Stimulated activated CD4-positive, alpha-beta T cell treated with anti-CD3 and anti-CD28 coated beads, Interleukin-1b, Interleukin-23, amount 100 ng/mL, for 24 hours (primary cell): ENCODE measurements at places on chromosomes 3 and 15.

DNA sequence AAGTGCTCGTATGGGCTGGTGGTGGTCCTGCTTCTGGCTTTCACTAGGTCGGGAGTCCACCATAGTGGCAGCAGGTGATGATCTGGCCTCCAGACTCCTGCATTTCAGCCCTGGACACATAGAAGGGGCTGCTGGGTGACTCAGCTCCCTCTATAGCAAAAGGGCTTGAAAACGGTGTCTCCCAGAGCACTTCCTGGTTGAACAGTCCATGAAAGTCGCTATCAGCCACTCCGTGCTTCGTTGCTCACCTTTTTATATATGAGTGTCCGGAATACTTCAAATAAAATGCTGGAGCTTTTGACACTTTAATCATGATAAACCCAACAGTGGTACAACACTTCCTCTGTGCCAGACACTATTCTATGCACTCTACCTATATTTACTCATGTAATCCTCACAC is 213.2 kb downstream of the PDZRN3 start:
- DNase-seq: no peak

GRCh38 chr15:59315914-59316451 is 56.7 kb downstream of the MYO1E start:
- no peak for DNase-seq

DNA sequence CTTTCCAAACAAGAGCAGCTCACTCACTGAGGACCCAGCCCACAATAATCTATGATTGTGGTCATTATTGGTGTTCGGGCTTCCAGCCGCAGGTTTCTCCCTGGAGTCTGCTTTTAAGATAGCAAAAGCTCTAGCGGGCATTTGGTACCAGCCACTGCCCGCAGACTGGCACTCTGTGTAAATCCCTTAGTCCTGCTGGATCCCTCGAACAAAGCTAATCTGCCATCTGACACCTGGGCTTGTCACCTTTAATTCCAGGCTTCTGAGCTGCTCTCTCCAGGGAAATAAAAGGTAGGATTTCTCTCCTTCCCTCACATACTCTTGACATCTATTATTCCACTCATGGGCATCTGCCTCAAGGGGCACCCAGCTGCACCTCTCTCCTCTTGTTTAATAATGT is 158.7 kb downstream of the PDCD6IP start:
- no peak for DNase-seq

DNA sequence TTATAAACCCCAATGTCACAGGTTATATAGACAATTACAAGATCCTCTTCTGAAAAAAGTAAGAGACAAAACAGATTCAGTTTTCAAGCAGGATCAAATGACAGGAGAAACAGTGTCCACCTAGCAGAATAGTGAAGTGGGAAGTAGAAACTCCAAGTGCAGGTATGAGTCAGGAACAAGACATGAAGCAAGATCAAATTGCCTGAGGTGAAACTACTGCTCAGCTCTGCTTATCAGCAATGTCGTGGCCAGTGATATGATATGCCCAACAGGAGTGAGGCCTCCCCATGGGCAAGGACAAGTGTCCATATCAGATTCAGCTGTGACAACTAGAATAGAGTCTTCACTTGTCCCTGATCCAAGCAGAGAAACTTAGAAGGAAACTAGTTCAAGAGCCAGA is 100.0 kb downstream of the ZMAT3 start:
- no peak for DNase-seq

GRCh38 chr15:74317820-74318375 is 49.5 kb downstream of the CYP11A1 start:
- no peak for DNase-seq

DNA sequence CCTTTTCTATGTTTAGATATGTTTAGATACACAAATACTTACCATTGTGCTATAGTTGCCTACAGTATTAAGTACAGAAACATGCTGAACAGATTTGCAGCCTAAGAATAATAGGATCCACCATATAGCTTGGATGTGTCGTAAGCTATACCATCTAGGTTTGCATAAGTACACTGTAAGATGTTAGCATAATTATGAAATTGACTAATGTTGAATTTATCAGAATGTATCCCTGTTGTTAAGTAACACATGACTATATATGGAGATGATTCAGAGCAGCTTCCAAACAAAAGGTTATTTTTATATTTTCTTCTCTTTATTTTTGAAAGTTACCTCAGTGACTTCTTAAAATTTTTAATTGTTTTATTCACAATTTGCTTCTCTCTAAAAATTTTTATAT is 2.4 kb downstream of the SLC28A2 start:
- DNase-seq: no peak

- no peak for DNase-seq
Measured at GRCh38 chr15:29037997-29038705, 152.4 kb downstream of the APBA2 start.

DNA sequence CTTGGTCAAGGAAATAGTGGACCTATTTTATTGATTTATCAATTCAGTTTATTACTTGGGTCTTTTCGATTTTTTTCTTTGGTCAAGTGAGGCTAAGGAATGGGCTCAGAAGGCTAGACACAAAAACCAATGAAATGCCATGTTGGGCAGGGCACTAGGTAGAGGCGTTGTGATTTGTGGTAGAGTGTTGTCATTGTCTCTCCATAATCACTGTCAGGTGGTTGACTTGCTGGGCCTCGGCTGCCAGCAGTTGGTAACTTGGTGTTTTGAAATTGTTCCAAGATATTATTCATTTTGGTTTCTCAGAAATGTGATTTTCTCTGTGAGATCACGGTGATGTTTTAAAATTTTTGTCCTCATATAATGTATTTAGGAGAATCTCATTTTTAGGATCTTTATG is 173.6 kb downstream of the KLHL25 start:
- DNase-seq: no peak

DNA sequence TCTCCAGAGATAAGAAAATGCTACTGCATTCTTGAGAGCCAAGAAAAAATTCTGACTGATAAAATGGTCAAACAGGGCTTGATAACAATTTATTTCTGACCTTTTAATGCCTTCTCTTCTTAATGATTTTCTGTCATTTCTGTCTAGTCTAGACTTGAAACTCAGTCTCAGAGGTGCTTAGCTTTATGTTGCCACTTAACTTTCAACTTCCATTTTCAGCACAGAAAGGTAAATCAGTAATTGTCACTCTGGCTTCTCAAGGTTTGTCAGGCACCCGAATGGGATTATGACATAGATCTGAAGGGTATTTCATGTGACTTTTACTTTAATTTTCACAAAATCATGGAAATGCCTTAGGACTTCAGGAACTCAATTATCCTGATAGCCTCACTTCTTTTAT is 155.4 kb upstream of the GBE1 start:
- no peak for DNase-seq

DNA sequence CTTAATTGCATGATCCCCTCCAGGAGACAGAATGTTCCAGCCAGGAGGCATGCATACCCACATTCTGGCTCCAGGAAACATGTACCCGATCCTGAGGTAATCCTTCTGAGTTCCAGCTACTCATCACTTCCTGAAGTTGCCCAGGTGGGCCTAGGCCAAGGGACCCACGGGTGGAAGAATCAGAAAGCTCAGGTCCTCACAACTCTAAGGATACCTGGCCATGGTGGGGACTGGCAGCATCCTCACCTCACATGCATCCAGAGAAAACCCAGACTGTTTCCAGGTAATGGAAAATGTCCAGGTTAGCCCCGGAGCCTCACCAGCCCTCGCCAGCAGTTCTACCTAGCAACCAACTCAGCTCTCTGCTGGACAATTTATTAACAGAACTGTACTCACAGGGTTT is 78.2 kb downstream of the DAPK2 start:
- DNase-seq: no peak

DNA sequence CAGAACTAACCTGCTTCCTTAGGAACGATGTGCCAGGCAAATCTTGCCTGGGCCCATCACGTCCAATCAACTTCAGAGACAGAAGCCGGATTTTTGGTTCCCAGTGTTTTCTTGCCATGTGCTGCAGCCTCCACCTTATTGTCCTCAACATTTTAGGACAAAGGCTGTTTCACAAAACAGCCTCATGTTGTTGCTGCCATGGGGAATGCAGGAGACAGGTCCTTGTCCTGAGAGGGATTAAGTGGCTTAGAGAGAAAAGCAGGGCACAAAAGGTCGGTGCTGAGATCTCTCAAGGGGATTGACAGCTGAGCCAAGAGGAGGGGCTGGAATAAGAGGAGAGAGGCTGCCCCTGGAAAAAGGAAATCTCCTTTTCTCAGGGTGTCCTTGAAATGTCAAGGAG is 11.3 kb upstream of the NMNAT3 start:
- no peak for DNase-seq

DNA sequence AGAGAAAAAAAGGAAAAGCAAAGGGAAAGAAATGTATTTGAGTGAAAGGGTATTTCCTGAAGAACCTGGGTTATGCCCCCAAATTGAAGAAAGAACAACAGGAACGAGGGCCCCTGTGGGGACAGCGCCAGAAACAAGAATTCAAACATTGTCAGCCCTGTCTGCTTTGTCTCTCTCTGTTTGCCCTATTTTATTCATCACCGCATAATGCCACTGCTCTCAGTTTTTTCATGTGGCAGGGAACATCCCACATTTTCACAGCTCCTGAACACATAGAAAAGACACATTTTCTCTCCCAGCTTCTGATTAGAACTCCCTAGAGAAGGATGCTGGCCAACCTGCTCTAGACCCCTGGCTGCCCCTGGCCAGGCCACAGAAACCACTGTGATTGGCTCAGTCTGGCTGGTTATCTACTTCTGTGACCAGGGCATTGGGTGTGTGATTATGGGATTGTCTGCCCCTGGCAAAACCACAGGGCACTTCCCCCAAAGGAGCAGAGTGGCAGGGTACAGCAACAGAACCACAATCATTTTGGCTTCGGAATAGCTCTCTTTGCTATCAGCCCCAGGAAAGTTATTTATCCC is 31.3 kb upstream of the CCDC54 start:
- no peak for DNase-seq

- DNase-seq: no peak
Measured at GRCh38 chr3:115922681-115923347, 299.5 kb downstream of the GAP43 start.

- no peak for DNase-seq
Measured at GRCh38 chr3:45748068-45748467, 48.3 kb downstream of the SLC6A20 start.

- DNase-seq: no peak
Measured at GRCh38 chr3:105512061-105512460, 145.4 kb downstream of the ALCAM start.

GRCh38 chr15:70892912-70893560 is 410 bp downstream of the LRRC49 start:
- DNase-seq: no peak

- DNase-seq: no peak
Measured at GRCh38 chr15:45129651-45130129, at the start of the genes DUOX1 and DUOXA1. Gene DUOX1 (plus strand): TSS chr15:45129994. CDS start chr15:45131967, 1,973 bp downstream. Gene DUOXA1 (minus strand): TSS chr15:45129879. CDS start chr15:45123014, 6,865 bp downstream.

- no peak for DNase-seq
Measured at GRCh38 chr15:58469432-58470353, 37.9 kb downstream of the LIPC start.

- DNase-seq: no peak
Measured at GRCh38 chr3:182041668-182042291, 330.1 kb downstream of the SOX2 start.

DNA sequence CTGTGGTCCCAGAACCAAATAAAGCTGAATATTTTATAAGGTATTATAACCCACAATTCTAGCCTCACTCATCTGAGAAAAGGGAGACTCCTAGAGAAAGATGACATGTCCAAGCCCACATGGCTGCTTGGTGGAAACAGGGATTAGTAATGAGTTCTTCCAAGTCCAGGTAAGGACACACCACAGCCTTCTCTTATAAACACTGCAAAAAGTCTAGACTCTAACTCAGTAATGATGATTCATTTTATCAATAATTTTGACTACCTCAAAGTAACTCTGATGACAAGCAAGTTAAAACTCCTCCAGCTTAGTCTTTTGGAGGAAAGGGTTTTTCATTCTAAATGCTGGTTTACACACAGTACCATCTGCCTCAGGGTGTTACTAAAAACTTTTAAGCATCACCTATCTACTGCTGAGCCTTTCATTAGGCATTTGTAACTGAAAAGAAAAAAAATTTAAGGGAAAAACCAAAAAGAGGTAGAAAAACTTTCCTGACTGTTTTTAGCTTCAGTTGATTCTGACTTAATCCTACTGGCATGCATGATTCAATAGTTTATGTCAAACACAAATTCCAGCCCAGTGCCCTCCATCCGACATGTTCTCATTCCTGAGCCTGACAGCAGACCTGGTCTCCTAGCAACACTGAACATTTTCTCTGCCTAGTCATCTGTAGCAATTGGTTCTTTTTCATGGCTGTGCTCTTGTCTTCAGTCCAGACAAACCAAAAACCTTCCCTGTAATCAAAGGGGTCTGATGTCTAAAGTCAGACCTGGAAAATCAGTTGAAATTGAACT is 43.9 kb downstream of the P3H2 start:
- no peak for DNase-seq

- DNase-seq: no peak
Measured at GRCh38 chr3:149670742-149671492, 13.1 kb upstream of the WWTR1 start.

DNA sequence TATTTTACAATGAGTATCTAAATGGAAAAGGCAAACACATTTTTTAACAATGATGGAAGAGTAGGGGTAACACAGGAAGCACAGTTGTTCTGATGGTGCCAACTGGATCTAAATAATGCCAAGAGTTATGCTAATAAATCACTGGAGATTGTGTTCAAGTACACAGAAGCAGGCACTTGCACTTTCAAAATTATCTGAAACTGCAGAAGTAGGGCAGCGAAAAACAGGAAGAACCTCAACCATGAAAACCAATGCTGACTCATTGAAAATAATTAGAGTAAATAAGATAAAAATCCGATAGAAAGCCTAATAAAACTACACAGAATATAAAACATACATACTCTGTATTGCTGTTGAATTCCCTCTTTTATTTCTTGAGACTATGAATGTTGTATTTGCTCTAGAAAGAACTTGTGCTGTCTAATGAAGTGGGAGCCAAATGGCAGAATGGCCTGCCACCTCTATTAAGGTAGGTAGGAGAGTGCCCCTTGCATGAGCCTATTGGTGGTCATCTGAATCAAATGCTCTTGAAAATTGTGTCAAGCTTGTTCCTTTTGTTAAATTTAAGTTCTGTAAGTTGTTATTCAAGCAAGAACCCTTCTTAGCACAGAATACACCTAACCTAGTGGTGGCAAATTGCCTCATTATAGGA is 93.7 kb downstream of the ABI3BP start:
- DNase-seq: no peak

GRCh38 chr3:159996018-159996417 is 7.4 kb downstream of the IL12A start:
- no peak for DNase-seq

DNA sequence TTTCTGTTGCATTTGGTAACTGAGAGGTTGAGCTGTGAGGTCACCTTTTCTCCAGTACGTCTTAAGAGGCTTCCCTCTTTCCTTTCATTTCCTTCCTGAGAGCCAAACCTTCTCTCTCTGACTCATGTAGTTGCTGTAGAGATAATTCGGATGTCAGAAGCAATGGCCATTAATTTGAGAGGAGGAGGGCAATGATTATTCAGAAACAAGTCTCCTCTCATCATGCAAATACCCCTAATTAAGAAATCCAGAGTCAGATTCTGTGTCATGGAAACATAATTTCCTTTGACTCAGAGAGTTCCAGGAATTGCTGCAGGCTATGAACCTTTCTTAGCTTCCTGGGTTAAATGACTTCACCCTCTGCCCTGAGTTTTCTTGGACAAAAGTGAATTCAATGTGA is 59.0 kb upstream of the GSK3B start:
- no peak for DNase-seq
